Pancreas (tissue), 10 donors: ENCODE measurements at places on chromosomes 7 and 10. TPM values are rescaled to one million over a fixed set of nuclear protein-coding genes. Genes with fewer than 3 reads are reported as not detected.

DNA sequence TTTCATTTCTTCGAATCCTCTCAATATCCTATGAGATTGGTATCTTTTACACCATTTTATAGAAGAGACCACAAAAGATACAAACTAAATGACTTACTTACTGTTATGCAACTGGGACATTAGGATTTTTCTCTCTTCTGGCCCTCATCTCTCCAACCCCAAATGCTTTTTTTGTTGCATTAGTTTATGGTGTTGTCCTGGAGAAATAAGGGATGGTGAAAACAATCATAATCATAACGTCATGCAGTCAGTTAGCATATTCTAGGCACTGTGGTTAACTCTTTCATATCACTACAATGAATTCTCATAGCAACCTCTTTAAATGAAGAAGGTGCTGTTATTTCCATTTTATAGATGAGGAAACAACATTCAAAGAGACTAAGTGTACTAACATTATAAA lies 104.6 kb downstream of the PON1 start:
- no peak for DNase-seq

GRCh38 chr10:50540069-50540825 lies 83.5 kb downstream of the SGMS1 start:
- DNase-seq = no peak

GRCh38 chr7:24879291-24879690 lies 100.7 kb downstream of the OSBPL3 start:
- no peak for DNase-seq

DNA sequence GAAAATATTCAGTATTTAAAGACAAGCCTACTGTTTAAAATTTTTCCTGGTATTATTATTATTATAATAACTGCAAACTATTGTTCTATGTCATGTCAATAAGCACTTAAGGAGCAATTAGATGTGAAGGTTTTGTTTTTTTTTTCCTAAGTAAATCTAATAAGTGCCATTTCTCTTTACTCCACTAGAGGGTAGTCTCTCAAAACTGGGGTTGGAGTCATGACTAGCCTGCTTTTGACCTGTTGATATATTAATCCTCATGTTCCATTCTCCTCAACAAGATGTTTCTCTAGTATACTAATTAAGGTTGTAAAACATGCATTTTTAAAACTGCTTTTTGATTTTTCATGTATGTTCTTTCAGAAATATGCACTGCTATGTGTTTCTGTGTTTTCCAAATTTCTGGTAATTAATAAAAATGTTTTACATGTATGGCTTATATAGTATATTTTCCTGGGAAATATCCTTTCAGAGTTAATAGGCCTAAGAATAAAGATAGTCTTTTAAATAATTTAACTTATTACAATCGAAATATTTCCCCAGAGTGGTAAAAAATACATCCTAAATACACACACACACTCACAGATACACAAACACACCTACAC lies 1.0 kb upstream of the LRRN3 start:
- DNase-seq = no peak

DNA sequence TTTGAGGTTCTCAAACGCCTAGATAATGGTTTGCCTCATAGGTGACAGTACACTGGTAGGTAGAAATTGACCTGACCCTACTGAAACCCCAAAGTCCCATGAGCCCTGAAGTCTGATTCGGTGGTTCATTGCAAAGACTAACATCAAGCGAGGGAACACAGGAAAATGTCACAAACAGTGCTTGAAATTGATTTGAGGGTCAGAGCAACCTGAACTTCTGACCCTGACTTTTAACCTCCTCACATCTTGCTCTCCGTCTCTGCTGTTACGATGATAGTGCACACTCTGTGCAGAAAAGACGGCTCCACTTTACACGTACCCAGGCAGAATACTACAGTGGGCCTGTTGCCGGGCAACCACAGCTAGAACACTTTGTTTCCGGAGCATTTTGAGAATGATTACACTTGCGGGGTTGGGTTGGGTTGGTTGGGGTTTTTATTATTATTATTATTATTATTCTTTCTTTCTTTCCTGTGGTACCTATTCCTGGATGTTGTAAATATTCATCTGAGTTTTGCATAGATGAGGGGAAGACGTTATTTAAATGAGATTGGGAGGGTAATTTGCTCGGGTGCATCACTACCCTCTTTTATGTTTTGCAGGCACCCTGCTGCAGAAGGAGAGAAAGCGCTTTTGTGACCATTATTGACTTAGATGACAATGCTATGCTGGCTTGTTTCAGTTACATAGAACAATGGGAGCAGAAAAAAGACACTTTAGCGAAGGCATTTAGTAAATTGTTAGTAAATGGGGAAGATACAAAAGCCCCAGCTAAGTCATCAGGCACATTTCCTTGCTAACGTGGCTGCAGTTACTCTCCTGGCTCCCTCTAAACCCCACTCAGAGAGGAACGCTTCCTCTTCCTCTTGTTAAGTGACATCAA lies 438.1 kb upstream of the NRP1 start:
- DNase-seq = no peak

DNA sequence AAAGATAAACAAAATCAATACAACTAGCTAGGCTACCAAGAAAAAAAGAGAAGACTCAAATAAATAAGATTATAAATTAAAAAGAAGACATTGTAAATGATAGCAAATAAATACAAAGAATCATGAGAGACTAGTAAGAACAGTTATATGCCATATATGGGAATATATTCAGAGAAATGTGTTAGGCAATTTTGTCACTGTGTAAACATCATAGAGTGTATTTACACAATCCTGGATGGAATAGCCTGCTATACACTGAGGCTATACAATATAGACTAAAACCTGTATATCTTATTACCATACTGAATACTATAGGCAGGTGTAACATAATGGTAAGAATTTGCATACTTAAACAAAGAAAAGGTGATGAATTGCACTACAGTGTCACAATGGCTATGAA lies 717.4 kb downstream of the PARD3 start:
- DNase-seq = no peak

- DNase-seq = no peak
These were observed 312.5 kb upstream of the SEMA3C start for GRCh38 chr7:81231301-81231838.

GRCh38 chr7:17516771-17517170 lies 218.3 kb downstream of the AHR start:
- no peak for DNase-seq

DNA sequence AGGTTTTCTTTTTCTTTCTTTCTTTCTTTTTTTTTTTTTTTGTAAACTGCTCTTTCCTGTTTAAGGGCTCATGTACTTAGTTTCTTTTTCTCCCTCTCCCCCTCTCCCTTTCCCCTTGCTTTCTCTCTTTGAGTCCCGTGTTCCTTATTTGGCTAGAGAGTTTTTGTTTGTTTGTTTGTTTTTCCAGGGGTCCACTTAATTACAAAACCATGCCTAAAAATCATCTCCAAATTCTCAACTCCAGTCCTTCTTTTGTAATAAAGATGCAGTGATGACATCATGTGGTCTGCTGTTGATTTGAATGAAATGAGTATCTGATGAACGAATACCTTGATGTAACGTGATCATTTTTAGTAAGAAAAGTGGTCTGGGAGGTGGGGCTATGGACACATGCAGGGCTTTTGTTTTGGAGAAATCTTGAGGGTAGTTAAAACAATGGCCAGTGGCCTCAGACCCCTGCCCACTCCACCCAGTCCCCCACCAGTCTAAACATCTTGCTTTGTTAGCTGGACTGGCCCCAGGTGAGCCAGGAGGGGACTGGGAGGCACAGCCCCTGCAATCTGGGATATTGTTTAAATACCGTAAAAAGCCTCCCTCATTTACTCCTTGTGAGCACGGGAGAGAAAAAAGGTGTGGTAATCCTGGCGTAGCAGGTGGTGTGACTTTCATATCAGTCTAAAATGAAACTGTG lies 165.7 kb downstream of the LRMDA start:
- DNase-seq = no peak

DNA sequence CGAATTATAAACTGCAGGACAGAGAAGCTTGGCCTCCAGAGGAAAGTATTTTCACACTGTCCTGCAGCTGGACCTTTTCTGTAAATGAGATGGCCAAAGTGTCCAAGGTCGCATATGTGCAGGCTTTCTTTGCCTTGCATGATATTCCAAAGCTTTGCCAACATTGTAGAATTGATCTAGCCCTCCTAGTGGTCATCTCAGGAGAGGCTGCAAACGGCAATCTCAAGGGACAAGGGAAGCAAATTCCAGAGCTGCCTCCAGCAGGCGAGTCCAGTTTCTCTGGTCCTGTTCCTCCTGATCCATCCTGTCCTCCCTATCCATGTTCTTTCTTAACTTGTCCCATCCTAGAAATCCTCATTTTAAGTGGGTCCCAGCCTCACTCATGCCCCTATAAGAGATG lies 373.4 kb upstream of the PCDH15 start:
- DNase-seq = no peak

- peak; percentile 81 for DNase-seq
These were observed 96.4 kb downstream of the CCSER2 start for GRCh38 chr10:84424731-84425167.

RBP4 gene
- 31.5 TPM for polyA plus RNA-seq

SEMA4G gene
- polyA plus RNA-seq = 36.4 TPM

KDM7A gene
- 4.5 TPM for polyA plus RNA-seq

VSTM2A gene
- 0.08 TPM for polyA plus RNA-seq

HIBADH gene
- polyA plus RNA-seq = 10.8 TPM

INSYN2A gene
- polyA plus RNA-seq = 0.08 TPM

PLAC9 gene
- 7.6 TPM for polyA plus RNA-seq
